ENCODE measurements at places on chromosomes 2 and 18.

DNA sequence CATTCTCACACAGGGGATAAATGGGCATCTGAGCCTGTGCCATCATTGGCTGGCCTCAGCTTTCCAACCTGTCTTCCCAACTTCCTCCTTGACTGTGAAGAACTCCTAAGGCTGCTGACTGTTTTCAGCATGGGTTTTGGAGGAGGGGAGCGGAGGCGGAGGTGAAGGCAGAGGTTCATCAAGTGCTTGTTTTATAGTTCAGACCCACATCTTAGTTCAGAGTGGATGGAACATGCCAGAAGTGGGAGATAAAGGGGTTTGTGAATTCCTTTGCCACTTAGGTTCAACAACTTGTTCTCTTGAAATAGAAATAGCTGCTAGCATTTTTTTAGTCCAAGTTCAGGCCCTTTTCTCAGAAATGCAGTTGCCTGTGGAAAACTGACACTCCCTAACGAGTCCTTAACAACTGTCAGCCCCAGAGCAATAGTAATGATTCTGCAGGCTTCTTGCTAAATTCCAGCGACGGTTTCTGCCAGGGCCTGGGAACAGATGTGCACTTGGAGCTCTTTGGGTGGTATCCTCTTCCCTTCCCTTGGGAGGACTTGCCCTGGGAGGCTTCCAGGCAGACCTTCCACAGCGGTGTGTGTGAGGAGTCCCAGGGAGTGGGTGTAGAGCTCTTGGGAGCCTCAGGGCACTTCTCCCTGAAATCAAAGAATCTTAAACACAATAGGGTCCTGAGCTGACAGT, 30.1 kb upstream of the ITGA6 start:
- no peak for DNase-seq

DNA sequence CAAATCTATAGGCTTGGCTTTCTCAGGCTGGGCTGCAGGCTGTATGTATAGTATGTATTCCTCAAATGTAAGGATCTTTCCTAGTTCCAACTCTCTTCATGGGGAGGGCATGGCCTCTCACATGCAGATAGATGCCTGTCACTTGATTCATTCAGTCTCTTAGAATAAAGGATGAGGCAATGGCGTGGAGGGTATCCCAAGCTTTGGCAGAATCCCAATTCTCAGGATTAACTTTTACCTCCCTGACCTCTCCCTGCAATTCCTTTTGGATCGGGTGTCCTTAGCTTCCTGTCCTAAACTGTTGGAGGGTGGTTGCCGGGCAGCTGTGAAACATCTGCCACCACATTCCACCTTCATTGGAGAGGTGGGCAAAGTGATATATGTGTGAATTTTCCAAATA, 80.3 kb downstream of the INSIG2 start:
- no peak for DNase-seq

DNA sequence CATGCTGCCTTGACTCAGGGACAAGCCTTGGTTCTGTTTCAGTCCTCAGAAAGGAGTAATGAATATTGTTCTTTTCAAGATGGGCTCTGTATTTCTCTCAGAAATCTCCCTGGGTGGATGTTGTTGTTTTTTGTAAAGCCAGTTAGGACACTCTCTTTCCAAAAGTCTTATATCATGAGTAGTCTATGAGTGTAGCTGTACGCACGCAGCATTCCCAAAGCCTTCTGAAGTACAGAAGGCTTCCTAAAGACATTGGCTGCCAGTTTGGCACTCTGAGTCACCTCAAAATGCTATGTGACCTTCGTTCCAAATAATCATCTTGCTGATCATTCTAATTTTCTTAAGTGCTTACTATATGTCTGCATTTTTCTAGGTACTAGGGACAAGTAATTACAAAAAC, 16.7 kb upstream of the GTF2A1L start:
- no peak for DNase-seq

GRCh38 chr2:60972889-60973656, 44.4 kb upstream of the PEX13 start:
- DNase-seq = no peak

DNA sequence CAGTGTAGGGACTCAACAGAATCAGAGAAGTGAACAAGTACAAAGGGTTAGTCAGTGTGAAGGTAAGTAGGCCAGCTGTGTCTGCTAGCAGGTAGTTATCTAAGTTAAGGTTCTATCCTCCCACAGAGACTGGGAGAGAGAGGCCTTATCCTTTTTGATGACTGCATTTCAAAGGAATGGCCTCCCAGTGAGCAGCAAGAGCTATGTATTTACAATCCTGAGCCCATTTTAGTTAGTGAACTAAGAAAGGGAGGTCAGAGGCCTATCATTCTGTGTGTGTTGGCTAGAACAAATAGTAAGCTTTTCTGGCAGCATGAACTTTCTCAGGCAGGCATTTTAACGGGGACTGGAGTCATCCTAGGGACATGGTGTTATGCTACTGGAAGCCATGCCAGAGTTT, 182.9 kb downstream of the VWC2L start:
- DNase-seq = no peak

DNA sequence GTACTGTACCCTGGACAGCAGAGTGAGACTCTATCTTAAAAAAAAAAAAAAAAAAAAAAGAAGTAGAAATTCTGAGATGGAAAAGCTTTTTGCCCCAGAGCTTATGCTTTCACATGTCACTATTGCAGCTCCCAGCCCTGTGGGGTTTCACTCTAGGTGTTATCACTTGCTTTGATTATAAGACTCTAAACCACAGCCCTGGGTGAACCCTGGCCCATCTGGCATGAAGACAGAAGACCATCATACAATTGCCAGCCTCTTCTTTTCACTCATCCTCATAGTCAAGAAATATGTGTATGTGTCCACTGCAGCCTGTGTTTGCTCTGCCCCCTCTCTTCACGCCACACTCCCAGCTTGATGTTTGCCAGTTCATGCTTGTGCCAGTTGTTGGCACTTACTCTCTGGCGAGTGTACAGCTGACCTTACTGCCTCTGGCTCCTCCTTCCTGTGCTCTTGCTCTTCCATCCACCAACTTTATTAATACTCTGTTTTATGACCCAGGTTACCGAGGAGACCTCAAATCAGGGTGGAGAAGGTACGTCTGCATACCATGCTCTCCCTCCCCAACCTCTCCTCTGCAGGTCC, 136.7 kb upstream of the NCK2 start:
- no peak for DNase-seq

- no peak for DNase-seq
Measured at GRCh38 chr18:32624182-32624723, 148.6 kb downstream of the KLHL14 start.

GRCh38 chr2:7289697-7290096, 372.5 kb downstream of the RNF144A start:
- DNase-seq = no peak

DNA sequence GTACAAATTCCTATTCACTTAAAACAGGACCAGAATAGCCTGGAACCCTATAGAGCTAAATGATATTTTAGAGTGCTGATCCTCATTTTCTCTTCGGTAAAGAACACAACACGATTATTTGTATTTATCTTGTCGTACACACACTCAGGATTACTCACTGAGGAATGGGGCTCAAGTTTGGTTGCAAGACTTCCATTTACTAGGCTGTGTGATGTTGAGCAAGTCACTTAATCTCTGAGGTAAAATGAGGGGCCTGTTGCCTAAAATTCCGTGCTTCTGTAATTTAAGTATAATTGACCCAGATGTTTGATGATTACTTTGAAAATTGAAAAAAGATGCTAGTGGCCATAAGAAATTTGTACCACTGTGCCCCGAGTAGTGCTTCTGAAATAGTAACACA, 42.6 kb upstream of the MAP4K3 start:
- no peak for DNase-seq

DNA sequence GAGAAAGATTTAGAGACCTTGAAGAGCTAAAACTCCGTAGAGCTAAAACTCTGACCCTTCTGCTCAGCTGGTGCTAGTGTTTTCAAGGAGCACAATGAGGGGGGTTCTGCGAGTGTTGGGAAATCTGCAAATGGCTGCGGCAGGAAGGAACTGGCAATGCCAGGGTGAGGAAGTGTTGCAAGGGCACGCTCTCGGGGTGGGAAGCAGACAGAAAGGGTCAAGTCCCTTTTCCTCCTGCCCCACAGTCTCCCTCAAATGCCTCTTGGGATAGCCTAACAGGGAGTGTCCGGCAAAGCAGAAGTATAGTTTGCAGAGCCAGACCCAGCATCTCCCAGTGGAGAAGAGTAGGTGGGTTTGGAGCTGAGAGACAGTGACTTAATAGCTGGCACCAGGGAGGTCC, 60.5 kb downstream of the NCAPH start:
- no peak for DNase-seq
